ENCODE measurements at places on chromosomes 6 and 20.

- DNase-seq = no peak
Observed at GRCh38 chr6:68701159-68701558, 66.1 kb downstream of the ADGRB3 start.

DNA sequence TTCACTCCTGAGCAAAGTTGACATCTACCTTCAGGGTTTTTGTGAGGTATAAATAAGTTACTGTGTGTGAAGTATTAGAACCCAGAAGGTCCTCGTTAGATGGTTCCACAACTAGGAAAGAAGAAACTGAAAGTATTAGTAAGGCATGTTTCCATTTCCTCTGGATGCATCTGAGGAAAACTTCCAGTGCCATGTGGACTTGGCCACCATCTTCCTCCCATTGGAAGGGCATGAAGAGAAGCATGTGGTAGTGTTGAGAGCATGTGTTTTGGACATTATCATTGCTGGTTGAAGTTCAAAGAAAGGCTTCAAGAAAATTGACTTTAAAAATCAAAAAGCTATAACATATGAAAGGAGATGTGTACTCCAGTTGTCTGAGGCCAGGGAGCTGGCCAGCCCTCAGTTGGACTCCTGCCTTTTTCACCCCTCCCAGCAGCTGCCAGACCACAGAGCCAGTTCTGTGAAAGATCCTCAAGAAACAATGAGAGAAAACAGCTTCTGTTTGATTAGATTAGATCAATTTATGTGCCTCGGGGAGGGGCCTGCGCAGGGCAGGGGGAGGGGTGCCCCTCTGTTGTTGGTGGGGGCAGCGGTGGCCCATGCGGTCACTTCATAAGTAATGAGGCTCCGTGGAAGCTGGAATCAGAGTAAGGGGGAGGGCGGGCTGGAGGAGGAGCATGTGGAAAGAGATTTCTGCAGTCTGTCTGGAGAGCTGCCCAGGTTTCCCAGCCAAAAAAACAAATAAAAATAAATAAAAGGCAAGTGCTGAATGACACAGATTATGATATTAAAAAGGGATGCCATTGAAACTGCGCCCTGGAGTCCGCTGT lies 154.0 kb downstream of the JARID2 start:
- DNase-seq = peak; percentile 34

DNA sequence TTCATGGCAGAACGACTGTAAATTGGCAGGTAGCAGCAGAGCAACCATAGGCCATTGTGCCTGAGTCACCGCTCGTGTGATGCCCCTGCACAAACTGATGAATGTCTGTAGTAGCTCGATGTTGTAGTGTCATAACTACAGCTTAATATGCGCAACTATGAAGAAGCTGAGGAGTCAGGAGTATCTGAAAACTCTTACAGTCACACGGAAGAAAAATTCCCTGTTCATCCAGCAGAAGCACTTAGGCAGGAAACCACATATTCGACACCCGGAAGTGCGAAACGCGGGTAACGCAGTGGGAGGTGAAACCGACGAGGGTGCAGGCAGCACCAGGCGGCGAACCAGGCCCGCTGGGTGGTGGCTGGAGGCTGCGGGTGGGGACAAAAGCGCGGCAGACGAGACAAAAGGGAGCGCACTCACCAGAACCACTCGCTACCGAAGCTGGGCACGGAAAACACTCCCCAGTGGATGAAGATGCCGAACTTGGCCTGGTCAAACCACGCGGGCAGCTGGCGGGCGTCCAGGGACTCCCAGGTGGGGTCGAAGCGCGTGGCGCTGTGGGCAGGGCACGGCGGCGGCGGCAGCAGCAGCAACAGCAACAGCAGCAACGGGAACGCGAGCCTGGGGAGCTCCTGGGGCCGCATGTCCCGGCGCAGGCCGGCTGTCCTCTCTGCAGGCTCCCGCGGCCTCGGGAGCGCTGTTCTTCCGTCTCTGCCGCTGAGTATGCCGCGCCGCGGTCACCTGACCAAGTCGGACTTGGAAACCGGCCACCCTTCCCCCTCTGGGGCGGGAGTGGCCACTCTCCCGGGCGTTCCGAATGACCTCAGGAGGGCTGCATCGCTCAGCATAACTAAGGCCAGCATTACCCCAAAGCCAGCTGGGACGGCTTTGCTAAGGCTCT lies at the start of gene FUCA2:
Gene FUCA2 (minus strand): TSS at position 730 of the 901 bp plus-strand sequence. CDS start 86 bp downstream, at position 644.
- DNase-seq = peak; percentile 46

GRCh38 chr6:75450903-75451302 lies 42.7 kb downstream of the FILIP1 start:
- DNase-seq = no peak

DNA sequence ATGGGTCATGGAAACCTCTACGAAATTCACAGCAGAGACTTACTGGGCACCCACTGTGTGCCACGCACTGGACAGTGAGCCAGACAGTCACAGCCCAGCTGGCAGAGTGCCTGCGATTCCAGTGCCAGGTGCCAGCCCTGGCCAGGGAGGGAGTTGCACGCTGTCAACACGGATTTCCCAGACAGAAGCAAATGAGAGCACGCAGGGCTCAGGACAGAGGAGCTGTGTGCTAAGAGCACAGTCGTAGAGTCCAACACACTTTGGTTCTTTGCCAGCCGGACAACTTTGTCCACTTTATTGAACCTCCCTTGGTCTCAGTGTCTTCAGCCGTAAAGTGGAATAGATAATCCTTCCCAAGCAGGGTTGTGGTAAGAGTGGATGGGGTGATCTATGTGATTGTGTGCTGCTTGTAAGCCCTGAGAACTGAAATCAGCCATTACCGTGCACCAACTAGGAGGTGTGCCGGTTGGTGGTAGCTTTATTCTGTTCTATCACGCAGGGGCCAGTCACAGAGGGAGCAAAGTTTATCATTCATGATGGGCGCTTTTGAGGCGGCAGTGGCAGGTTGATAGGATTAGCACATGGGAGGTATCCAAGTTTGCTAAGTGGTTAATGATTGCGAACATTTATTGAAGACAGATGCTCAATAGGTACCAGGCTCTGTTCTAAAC lies 40.6 kb downstream of the SIRPA start:
- no peak for DNase-seq

DNA sequence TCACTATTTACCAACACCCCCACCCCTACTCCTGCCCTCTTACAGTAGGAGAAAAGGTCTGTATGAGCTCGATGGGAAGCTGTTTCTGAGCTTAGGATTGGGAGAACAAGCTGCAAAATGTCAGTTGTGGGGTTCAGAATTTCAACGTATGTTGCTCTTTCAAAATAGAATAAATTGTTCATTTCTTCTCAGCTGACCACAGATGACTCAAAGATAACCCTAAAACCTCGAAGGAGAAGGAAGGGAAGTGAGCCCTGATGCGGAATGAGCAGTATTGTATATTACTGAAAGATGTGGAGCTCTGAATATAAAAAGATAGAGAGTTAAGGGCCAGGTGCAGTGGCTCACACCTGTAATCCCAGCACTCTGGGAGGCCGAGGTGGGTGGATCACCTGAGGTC lies 35.9 kb upstream of the MYLIP start:
- DNase-seq = no peak

DNA sequence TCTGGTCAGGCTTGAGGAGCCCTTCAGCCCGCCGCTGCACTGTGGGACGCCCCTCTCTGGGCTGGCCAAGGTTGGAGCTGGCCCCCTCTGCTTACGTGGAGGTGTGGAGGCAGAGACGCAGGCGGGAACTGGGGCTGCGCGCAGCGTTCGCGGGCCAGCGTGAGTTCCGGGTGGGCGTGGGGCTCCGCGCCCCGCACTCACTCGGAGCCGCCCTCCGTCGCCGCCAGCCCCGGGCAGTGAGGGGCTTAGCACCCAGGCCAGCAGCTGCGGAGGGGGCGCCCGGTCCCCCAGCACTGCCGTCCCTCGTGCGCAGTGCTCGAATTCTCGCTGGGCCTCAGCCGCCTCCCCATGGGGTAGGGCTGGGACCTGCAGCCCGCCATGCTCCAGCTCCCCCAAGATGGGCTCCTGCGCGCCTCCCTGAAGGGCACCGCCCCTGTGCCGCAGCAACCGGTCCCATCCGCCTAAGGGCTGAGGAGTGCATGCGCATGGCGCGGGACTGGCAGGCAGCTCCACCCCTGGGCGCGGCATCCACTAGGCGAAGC lies 695.9 kb downstream of the EPHA7 start:
- no peak for DNase-seq

DNA sequence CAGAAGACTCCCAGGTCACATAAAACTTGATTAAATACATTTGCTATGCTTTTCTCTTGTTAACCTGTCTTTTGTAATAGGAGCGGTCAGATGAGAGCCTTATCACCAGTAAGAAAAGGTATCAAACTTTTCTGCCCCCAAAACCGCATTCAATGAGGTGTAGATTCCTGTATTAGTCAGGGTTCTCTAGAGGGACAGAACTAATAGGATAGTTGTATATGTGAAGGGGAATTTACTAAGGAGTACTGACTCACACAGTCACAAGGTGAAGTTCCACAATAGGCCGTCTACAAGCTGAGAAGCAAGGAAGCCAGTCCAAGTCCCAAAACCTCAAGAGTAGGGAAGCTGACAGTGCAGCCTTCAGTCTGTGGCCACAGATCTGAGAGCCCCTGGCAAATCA lies 32.7 kb downstream of the PTPRK start:
- no peak for DNase-seq

- DNase-seq = no peak
Observed at GRCh38 chr6:139556532-139556931, 182.1 kb upstream of the CITED2 start.
